ENCODE measurements at places on chromosomes 4 and X.

DNA sequence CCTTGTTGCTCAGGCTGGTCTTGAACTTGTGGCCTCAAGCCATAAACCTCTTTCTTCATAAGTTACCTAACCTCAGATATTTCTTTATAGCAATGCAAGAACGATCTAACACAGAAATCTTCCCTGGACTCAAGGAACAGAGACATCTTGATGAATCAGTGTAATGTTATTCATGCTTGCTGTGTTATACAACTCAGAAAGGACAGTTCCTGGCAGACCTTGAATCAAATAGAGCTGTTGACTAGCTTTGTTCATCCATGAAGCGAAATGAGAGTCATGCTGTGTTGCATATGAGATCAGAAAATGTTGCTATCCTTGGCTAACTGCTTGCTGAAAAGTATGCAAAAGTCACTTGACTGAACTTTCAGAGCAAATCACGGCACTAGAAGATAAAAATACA is 72.6 kb upstream of the ARHGAP24 start:
- peak; percentile 93 for DNase-seq

- no peak for DNase-seq
These were observed 12.6 kb upstream of the GBA3 start for GRCh38 chr4:22680065-22680642.

DNA sequence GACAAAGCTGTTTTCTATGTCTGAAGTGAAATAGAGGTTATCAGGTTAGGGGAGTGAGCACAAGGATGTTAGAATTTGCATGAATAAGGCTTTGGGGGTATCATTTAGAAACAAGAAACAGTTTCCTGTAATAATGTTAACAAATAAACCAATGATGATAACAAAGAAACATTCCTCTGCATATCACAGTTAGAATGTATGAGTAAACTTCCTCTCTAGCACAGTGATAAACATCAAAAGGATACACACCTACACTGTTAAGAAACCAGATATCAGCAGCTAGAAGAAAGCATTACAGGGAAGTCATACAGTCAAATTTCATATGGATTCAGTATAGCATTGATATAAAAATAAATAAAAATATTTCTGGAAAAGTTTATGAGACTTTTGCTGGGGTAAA is 340.0 kb upstream of the MAGEB16 start:
- no peak for DNase-seq

- no peak for DNase-seq
These were observed 150.8 kb upstream of the ARX start for GRCh38 chrX:25166546-25166945.

DNA sequence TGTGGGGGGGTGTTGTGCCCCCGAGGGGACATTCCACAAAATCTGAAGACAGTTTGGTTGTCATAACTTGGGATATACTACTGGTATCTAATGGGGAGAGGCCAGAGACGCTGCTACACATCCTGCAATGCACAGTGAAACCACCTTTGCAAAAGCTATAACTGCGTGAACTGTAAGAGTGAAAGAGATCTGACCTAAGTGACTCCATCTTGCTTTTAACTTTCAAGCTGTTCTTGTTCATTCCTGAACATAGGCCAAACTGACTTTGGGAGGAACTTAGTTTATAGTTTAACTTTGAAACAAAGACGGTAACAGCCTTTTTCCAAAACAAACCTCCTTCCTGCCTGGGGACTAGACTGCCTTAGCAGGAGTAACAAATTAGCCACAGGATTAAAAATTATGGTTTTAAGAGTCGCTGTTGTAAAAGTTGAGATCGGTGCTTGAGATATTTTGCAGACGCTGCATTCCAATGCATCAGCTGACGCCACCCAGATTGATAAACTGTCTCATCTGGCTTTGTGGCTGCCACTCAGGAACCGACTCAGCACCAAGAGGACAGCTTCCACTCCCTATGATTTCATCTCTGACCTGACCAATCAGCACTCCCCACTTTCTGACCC is 70.9 kb downstream of the ATXN3L start:
- DNase-seq, result peak; percentile 22

DNA sequence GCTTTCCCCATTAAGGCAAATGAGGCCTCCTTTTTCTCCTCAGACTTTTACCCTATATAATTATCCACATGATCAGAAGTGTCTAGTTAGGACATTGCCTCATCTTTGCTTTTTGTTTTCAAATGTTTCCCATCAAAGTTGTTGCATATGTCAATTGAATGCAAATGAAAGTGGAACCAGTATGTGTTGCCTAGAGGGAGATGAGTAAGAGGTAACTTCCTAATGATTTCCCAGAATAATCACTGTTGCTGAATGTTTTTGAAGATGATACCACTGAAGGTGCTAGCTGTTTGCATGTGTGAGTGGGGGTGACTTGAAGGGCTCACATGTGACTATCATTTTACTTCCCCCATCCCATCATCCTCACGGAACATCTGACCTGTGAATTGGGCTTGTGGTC is 33.9 kb downstream of the PAK3 start:
- DNase-seq, result no peak

DNA sequence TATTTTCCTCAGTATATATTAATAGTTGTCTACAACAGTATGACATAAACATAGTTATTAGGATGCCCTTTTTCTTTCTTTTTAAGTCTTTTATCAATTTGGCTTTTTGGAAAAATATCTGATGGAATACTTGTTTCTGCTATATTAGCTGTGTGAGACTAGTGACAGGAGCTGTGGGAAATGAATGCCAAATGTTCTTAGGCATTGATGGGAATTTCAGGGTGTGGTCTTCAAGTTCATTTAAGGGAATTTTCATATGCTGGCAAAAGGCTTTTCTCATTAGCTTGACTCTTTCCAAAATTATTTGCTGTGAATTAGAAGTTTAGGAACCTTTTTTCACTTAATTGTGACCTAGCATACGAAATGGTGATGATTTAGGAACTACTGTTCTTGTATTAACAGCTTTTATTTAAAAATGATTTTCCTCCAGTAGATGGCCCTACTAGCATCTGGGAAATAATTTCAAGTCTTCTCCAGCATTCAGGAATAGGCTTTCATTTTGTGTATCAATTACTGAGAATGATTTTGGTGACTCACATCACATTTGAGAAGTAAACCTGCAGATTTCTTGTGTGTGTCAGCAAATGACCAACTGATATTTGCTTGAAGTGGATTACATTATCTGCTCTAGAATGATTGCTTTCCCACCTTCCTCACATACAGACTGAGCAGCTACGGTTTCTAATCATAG is 70.9 kb downstream of the HTT start:
- peak; percentile 15 for DNase-seq

- DNase-seq, result no peak
These were observed 320.7 kb upstream of the FTHL17 start for GRCh38 chrX:31392513-31392912.

Data from cardiac muscle cell (in vitro differentiated cells and primary cell).